Stimulated activated CD4-positive, alpha-beta T cell treated with anti-CD3 and anti-CD28 coated beads, Interleukin-4, amount 100 ng/mL, for 4 hours (primary cell): ENCODE measurements at places on chromosomes 12 and 14.

- no peak for DNase-seq
Observed at GRCh38 chr12:104724992-104725585, 233.0 kb downstream of the SLC41A2 start.

DNA sequence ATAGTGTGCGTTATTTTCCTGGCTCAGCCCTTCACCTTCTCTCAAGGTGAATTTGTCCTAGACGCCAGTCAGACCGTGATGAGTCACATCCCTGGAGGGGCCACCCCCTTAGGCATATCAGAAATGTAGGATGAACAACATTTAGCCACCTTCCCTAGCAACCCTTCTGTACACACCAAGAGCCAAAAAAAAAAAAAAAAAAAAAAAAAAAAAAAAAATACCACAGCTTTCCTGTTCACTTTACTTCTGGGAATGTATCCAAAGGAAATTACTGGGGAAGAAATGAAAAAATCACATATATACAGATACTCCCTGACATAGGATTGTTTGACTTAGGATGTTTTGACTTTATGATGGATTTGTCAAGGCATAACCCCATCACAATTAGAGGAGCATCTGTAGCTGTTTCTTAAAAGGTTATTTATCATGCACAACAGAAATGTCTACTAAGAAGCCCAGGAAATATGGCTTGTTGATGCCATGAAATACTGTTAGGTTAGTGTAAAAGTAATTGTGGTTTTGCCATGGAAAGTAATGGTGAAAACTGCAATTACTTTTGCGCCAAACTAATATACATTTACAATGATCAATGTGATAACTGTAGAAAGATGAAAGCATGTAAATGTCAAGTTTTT lies 68.2 kb upstream of the BDKRB2 start:
- no peak for DNase-seq

DNA sequence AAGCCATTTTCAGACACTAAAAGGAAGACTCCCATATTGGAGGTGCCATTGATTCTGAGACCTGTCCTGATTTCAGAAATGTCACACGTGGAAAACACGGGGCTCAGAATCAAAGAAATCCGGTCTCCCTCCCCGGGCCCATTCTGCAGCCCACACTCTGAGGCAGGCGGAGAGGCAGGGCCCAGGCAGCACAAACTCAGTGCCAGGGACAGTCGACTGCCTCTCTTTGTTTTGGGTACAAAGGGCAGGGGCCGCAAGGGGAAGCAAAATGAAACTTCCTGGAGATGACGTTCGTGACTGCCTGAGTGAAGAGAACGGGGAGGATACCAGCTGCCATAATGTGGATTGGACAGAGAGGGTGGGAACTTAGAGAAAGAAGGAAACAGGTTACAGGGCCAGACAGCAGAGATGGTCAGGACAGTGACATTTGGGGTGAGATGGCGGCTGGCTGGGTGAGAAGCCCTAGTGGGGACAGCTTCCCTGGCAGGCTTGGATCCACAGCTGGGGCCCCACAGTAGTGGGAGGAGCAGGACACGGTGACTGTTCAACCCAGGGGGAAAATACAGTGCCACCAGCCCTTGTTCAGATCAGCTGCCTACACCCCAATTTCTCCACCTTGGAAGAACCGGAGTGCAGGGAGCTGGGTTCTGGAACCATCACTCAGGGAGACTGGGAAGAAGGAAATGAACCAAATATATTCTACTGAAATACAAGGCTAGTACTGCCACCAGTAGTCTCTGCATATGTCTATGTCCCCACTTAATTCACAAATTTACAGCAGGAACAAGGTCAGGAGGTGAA lies 8.1 kb downstream of the GAPDH start:
- no peak for DNase-seq

- no peak for DNase-seq
Observed at GRCh38 chr12:102956738-102957327, 641 bp upstream of the ASCL1 start.

DNA sequence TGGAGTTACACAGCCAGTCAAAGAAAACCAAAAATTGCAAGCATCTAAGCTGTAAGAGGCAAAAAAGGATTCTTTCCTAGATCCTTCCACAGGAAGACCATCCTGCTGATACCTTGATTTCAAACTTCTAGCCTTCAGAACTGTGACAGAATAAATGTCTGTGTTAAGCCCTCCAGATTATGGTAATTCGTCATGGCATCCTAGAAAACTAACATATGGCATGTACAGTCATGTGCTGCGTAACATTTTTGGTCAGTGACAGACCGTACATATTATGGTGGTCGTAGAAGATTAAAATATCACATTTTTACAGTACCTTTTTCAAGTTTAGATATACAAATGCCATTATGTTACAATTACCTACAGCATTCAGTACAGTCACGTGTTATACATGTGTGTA lies 660.9 kb upstream of the LMO3 start:
- DNase-seq: no peak

- DNase-seq: no peak
Observed at GRCh38 chr14:45095143-45095542, 11.2 kb downstream of the PRPF39 start.

DNA sequence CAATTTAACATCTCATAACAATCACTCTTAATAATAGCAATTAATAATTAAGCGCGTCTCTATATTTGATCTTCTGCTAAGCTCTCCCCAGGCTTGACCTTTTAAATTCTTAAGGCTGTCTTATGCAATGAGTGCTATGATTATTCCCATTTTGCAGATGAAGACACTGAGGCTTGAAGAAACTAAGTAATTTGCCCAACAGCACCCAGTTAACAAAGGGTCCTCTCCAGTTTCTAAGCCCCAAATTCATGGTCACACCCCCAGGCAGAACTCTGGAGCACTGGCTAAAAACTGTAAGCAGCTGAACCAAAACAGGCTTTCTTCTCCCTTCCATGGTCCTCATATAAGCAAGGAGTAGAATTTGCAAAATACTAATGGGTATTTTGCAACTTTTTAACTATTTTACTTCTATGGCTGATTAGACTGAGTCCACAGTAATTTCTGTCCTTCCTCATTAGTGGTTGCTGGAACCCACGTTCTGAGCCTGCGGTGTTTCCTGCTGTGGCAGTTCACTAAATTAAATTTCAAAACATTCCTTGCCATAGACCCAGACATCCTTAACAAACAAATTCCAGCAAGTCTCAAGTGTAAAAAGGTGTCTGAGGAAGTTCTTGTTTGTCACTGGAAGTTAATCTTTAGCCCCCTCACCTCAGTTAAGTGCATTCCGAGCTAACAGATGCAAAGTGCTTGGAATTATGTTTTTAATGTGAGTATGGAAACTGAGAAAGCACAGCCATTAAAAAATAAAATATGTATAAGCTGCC lies 76.5 kb downstream of the TMEM132D start:
- DNase-seq: no peak

DNA sequence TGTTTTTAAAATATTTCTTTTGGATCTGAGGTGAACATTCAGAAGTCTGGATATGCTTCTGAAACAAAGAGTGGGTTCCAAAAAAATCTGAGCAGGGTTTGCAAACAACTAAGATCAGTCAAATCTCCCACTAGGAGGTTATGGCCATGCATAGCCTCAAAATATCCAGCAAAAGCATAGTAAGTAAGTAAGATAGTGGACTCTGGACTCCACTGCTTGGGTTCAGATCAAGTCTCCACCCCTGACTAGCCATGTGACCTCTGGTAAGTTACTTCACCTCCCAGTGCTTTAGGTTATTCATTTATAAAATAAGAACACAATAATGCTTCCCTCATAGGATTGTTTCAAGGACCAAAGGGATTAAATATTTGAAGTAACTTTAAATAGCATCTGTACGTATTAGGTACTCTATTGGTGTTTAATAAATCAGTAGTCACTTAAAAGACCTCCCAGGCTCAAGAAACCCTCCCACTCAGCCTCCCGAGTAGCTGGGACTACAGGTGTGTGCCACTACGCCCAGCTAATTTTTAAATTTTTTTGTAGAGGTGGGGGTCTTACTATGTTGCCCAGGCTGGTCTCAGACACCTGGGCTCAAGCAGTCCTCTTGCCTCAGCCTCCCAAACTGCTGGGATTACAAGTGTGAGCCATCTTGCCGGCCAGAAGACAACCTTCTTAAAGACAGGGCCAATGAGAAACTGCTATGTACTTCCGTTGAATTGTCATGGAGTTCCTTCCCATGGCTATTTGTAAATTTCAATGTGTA lies 95.7 kb upstream of the SOX5 start:
- DNase-seq: no peak

DNA sequence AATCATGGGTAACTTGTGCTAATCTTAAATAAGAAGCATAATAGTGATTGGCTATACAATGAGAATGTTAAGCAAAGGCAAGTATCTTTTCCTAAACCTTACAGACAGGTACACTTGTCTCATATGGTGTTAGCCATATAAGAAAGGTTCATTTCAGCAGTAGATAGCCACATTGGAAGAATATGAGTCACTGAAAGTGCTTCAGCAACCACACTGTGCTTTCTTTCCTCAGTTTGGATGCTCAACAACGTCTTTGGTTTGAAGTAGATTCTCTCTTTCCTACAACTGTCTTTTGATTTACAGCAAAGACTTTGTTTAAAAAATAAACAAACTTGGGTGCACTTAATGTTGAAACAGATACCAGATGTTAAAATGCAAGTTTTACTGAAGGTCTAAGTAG lies 8.9 kb downstream of the DDHD1 start:
- no peak for DNase-seq
